Heart left ventricle (tissue), 16 donors: ENCODE measurements at places on chromosomes 16 and 17. TPM values are rescaled to one million over a fixed set of nuclear protein-coding genes. Genes with fewer than 3 reads are reported as not detected.

The MT4 gene
- total RNA-seq, result not detected

The KRTAP2-3 gene
- not detected for total RNA-seq

The GAS7 gene
- 86.5 TPM for total RNA-seq

The ZSCAN10 gene
- not detected for total RNA-seq

The ARL4D gene
- total RNA-seq, result 4.2 TPM

The CCL11 gene
- 43.1 TPM for total RNA-seq

The PYY gene
- total RNA-seq, result not detected

The TERB1 gene
- total RNA-seq, result not detected

The NPIPA1 gene
- total RNA-seq, result 48.0 TPM

The EXOSC6 gene
- total RNA-seq, result 19.2 TPM

The CPHXL2 gene
- total RNA-seq, result not detected

The SRL gene
- 598 TPM for total RNA-seq

The TMEM114 gene
- total RNA-seq, result not detected

The KRTAP4-6 gene
- total RNA-seq, result not detected

The TP53TG3 gene
- total RNA-seq, result not detected

The SMIM36 gene
- total RNA-seq, result not detected

The ARHGAP44 gene
- 9.0 TPM for total RNA-seq

The SLC4A1 gene
- total RNA-seq, result not detected

The TNFSF13 gene
- total RNA-seq, result 6.4 TPM

The CFAP97D1 gene
- not detected for total RNA-seq

The SRCAP gene
- total RNA-seq, result 30.2 TPM
